ENCODE measurements at places on chromosomes 13 and 19.
A peak's percentile ranks its signal among the peaks of the same experiment; 100 is the strongest.

DNA sequence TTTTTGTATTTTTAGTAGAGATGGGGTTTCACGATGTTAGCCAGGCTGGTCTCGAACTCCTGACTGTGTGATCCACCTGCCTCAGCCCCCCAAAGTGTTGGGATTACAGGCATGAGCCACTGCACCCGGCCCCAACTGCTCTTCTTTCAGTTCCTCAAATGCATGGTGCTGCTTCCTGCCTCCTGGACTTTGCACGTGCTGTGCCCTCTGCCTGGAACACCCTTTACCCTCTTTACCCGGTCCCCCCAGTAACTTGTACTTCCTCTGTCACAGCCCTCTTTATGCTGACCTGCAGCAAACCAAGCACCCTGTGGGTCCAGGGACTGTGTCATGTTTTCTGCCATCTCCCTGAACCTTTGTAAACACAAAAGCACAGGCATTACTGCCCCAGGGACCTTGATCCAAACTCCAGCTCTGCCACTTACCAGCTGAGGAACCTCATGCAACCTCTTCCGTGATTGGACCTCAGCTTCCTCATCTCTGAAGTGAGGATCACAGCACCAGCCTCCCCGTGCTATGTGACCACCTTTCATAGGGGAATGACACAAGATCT lies 3.8 kb downstream of the BLVRB start:
- no peak for DNase-seq

GRCh38 chr13:99378985-99379733 lies 72.0 kb upstream of the GPR183 start:
- DNase-seq, result no peak

- no peak for DNase-seq
Observed at GRCh38 chr13:28872427-28873176, 52.5 kb downstream of the MTUS2 start.

DNA sequence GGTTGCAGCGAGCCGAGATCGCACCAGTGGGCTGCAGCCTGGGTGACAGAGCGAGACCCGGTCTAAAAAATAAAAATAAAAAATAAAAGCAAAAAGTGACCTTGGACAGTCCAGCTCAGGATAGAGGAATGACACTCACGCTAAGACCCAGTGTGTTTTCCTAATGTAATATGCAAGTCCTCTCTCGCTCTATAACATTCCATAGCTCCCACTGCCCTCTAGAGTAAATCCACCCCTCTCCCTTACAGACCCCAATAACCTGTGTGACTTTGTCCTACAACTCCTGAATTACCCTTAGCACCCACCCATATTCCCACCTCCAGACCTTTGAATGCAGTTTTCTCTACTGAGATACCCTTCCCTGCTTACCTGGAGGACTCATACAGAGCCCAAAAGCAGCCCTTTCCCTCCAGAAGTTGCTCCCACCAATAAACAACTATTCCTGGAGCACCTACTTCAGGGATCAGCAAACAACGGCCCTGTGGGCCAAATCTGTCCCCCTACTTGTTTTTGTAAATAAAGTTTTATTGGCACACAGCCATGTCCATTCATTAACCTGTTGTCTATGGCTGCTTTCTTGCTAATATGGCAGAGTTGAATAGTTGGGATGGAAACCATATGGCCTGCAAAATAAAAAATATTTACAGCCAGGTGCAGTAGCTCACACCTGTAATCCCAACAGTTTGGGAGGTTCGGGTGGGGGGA lies 39.8 kb upstream of the PTPRS start:
- DNase-seq, result no peak

- DNase-seq, result no peak
Observed at GRCh38 chr19:1526066-1526778, 2.3 kb downstream of the PLK5 start.

GRCh38 chr13:32548837-32549236 lies 10.2 kb upstream of the N4BP2L2 start:
- no peak for DNase-seq

- no peak for DNase-seq
Observed at GRCh38 chr19:29564574-29565005, 38.8 kb downstream of the VSTM2B start.

DNA sequence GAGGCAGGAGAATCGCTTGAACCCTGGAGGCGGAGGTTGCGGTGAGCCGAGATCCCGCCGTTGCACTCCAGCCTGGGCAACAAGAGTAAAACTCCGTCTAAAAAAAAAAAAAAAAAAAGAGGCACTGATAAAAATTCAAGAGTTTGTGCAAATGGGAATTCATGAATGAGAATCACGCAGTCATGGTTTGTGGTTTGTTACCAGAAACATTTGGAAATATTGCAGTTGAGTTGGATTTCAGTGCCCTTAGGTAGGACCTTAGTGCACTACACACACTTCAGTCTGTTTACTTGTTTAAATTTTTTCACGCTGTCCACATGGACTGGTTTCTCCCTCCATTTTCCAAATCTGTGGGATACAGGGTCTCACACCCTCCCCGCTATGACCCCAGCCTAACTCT lies 28.4 kb downstream of the ZNF844 start:
- no peak for DNase-seq

- DNase-seq, result peak; percentile 75
Observed at GRCh38 chr19:35882114-35882832, 13.9 kb downstream of the APLP1 start.

- DNase-seq, result no peak
Observed at GRCh38 chr19:992670-993055, 7.6 kb upstream of the GRIN3B start.

DNA sequence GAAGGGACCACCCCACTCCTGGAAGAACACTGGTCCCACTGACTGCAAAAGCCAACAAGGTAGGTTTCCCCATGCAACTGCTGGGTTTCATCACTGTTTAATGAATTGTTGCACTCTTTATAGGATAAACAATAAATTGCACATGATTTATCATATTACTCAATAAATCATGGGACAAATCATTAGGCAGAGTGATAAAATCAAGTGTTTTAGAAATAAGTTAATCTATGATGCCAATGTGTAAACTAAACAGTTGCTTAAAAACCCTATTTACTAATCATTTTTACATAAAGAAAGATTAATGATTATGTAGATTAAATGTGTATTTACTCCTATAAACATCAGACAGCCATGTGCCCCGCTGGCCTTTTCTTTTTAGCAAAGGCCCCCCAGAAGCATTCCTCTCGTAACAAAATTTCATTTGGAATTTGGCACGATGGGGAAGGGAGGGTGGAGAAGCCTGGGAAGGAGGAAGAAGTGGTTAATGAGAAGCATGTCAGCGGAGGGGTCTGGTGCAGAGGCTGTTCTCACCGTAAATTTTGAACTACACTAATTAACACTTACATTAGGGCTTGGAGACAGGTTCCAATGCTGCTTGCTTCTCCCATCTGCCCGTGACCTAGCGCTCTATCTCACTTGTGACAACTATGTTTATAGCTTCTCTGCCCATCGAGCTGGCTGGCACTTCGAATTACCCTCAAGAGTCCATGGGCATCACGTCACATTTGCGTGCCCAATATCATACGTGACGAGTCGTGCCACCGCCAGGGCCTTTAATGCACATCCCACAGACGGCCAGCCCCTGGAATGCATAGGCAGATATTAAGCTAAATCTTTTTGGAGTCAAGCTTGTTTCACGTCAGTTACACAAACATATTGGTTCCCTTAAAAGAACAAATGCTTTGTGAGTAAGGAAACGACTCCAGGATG lies 357.7 kb upstream of the TSHZ3 start:
- DNase-seq, result no peak

Measured in CD4-positive, alpha-beta memory T cell (primary cell).